ENCODE measurements at places on chromosomes 11 and 22.

DNA sequence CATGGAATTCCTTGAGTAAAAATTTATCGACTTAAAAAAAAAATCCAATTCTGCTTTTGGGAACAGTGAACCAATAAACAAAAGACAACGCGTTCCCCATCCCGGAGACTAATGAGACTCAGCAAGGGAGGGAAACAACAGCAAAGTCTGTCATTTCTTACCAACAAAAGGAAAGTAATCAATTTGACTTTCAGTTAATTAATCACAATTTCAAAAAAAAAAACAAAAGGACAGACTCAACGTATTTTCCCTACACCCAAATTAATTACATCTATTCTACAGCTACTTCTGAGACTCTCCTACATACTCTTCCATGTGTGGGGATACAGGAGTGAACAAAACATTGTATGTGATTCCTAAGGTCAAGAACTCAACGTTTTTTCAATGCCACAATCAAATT is 1.9 kb downstream of the RDX start:
- no peak for DNase-seq

DNA sequence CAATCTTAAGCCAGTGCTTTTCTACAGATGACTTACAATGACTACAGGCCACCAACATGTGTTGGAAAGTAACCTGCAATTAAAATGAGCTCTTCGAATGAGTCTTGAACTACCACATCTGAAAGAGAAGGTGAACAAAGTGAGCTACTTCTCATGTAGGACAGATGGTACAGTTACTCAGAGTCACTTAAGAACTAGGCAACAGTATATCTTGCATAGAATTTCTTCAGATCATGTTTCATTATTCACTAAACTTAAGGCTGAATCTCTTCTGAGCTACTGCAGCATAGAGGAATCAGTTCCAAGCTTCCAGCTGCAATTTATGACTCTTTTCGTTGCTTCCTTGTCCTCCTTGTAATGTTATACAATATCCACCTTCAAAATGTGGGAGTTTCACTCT is 270.9 kb downstream of the TTC28 start:
- no peak for DNase-seq

DNA sequence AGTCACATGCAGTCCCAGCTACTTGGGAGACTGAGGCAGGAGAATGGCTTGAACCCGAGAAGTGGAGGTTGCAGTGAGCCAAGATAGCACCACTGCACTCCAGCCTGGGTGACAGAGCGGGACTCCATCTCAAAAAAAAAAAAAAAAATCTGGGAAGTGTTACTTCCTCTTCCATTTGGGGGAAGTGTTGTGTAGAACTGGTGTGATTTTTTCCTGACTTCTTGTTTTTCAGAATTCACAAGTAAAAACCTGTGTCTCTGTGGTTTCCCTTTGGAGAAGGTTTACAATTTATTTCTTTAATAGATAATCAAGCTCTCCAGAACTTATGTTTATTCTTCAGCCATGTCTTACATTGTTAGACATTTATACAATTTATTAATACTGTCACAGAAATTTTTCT is 396.1 kb downstream of the BRD1 start:
- DNase-seq: no peak

- no peak for DNase-seq
Measured at GRCh38 chr22:29650370-29650769, 46.9 kb downstream of the NF2 start.

Measured in CD4-positive, alpha-beta T cell treated with Interleukin-12 subunit alpha and Interleukin-12 subunit beta, for 1 hour (primary cell).